ENCODE measurements at places on chromosomes 2 and 18. TPM values are rescaled to one million over a fixed set of nuclear protein-coding genes. Genes with fewer than 3 reads are reported as not detected.
A peak's percentile ranks its signal among the peaks of the same experiment; 100 is the strongest.

MLPH gene
- polyA plus RNA-seq = 1.0 TPM

EML6 gene
- polyA plus RNA-seq = 0.96 TPM

EMX1 gene
- polyA plus RNA-seq = not detected

SCN9A gene
- polyA plus RNA-seq = 0.09 TPM

EPG5 gene
- polyA plus RNA-seq = 17.8 TPM

CHRND gene
- not detected for polyA plus RNA-seq

MTLN gene
- polyA plus RNA-seq = 16.9 TPM

DNER gene
- 7.5 TPM for polyA plus RNA-seq

- H3K27ac ChIP-seq = peak overlapping the region; percentile 100
- H3K36me3 ChIP-seq = no peaks in the 10 kb centered on the region
- H3K4me3 ChIP-seq = no peak overlapping the region
- DNase-seq = no peak
- peaks cover 73% of the 10 kb centered on the region for H3K4me1 ChIP-seq
Measured at GRCh38 chr2:207332480-207333212, 166.9 kb upstream of the KLF7 start.

- no peaks in the 10 kb centered on the region for H3K36me3 ChIP-seq
- H3K4me1 ChIP-seq = no peaks in the 10 kb centered on the region
- DNase-seq = no peak
- no peaks in the 10 kb centered on the region for H3K27me3 ChIP-seq
Measured at GRCh38 chr2:601806-602455, 75.3 kb downstream of the TMEM18 start.

- DNase-seq = no peak
- H3K27me3 ChIP-seq = peaks cover 28% of the 10 kb centered on the region
- H3K27ac ChIP-seq = no peak within 1 kb of the TSS
- H3K4me3 ChIP-seq = peak within 1 kb of the TSS; percentile 75
Measured at GRCh38 chr2:196592911-196593881, 46.3 kb upstream of the CCDC150 start.

- DNase-seq = no peak
- peaks cover 39% of the 10 kb centered on the region for H3K4me1 ChIP-seq
- H3K36me3 ChIP-seq = no peaks in the 10 kb centered on the region
Measured at GRCh38 chr2:1605102-1606045, 138.9 kb downstream of the PXDN start.

GRCh38 chr2:74536166-74536950 lies 6.6 kb downstream of the HTRA2 start:
- peaks cover 12% of the 10 kb centered on the region for H3K4me1 ChIP-seq
- H3K36me3 ChIP-seq = peaks cover 5% of the 10 kb centered on the region
- no peak overlapping the region for H3K4me3 ChIP-seq
- H3K27ac ChIP-seq = no peak overlapping the region
- no peaks in the 10 kb centered on the region for H3K27me3 ChIP-seq

GRCh38 chr2:86033751-86034692 lies 71.7 kb downstream of the POLR1A start:
- no peak overlapping the region for H3K27ac ChIP-seq
- no peaks in the 10 kb centered on the region for H3K27me3 ChIP-seq
- H3K4me1 ChIP-seq = peaks cover 29% of the 10 kb centered on the region
- H3K36me3 ChIP-seq = peaks cover 42% of the 10 kb centered on the region
- H3K4me3 ChIP-seq = no peak overlapping the region
- no peak for DNase-seq

DNA sequence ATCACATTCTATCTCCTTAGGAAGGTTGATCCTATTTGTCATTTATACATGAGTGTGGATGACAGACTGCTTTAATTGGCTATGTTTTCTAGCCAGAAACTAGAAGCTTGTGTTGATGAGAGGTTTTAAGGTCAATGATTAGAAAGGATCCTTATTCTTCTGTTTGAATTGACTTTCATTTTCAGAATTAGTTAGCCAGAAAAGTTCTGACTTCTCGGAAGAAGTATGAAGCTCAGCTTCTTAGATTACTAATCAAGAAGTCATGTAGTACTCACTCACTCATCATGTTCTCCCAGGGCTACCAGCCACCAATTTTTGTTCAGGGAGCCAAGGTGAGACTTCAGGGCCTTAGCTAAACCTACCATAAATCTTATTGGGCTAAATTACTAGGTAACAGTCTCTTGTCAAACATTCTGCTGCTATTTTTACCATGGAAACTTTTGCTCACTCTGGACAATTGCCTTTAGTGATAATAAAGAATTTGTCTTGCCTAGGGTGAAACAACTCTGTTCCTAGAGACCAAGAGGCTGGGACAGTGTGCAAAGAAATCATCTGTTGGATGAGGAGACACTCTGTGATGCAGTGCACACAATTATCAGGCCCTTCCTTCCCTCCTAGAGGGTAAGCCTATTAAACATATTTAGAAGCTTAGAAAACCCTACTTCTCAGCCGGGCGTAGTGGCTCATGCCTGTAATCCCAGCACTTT lies 111.6 kb upstream of the DNMT3A start:
- no peaks in the 10 kb centered on the region for H3K36me3 ChIP-seq
- H3K27me3 ChIP-seq = no peaks in the 10 kb centered on the region
- DNase-seq = no peak
- peaks cover 3% of the 10 kb centered on the region for H3K4me1 ChIP-seq

DNA sequence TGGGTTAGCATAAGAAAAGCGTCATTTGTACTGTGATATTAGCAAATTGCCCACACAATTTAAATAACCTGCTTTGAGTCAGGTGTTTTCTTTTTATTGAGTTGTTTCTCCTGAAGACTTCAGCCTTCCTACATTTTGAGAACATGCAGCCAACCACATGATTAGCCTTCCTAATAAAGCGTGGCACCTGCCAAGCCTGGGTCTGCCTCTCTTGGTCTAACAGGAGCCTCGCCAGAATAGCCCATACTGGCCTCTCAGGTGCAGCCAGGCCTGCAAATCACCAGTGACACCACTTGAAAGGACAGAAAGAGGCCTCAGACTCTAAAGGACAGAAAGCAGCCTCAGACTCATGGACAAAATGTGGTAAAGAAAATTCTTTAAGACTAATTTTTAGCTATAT lies 653.8 kb downstream of the BCL11A start:
- no peaks in the 10 kb centered on the region for H3K27me3 ChIP-seq
- no peaks in the 10 kb centered on the region for H3K4me1 ChIP-seq
- DNase-seq = no peak
- no peaks in the 10 kb centered on the region for H3K36me3 ChIP-seq
- no peak overlapping the region for H3K4me3 ChIP-seq
- H3K27ac ChIP-seq = no peak overlapping the region

GRCh38 chr2:70471129-70471528 lies 82.5 kb downstream of the TGFA start:
- H3K4me1 ChIP-seq = no peaks in the 10 kb centered on the region
- no peak overlapping the region for H3K27ac ChIP-seq
- no peak overlapping the region for H3K4me3 ChIP-seq

DNA sequence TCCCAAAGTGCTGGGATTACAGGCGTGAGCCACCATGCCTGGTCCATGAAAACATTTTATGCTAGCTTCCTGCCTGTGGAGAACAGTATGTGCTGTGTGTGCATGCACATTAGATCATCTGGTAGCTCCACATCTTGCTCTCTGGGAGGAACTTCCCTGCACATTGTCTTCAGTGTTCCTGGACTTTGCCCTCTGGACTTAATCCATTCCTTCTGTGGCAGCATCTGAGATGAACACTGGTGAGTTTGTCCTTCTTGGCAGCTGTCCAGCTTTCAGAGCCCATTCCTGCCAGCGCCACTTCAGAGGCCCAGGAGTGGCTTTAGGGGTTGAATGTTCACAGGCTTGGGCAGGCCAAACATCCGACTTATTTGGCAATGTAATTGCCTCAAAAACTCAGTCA lies 65.2 kb downstream of the POU3F3 start:
- H3K4me1 ChIP-seq = no peaks in the 10 kb centered on the region
- H3K4me3 ChIP-seq = no peak overlapping the region
- DNase-seq = no peak
